A549 treated with Mapracorat at 1 μM for 4 hours (cell line): ENCODE measurements at places on chromosomes 2 and 18. TPM values are rescaled to one million over a fixed set of nuclear protein-coding genes. Genes with fewer than 3 reads are reported as not detected.

The PREPL gene
- total RNA-seq = 17.4 to 23.1 TPM (median 20.8 TPM) in 5 replicates

The MOCOS gene
- total RNA-seq = 2.6 to 3.0 TPM (median 2.7 TPM) in 5 replicates

The HTR2B gene
- 0.09 TPM in 1 of 5 replicates, not detected in the others for total RNA-seq

The ALPI gene
- not detected in 5 replicates for total RNA-seq

The CNTNAP5 gene
- not detected in 5 replicates for total RNA-seq

The GALNT14 gene
- 41.2 to 47.8 TPM (median 47.3 TPM) in 5 replicates for total RNA-seq

The EPB41L3 gene
- 0.10 to 0.81 TPM (median 0.21 TPM) in 5 replicates for total RNA-seq

The BOLL gene
- not detected in 5 replicates for total RNA-seq

The HJURP gene
- 58.1 to 61.5 TPM (median 59.1 TPM) in 5 replicates for total RNA-seq

The YIPF4 gene
- total RNA-seq = 39.5 to 59.8 TPM (median 52.9 TPM) in 5 replicates

The TGFA gene
- 4.7 to 5.5 TPM (median 4.9 TPM) in 5 replicates for total RNA-seq

The EHD3 gene
- 6.2 to 7.8 TPM (median 7.3 TPM) in 5 replicates for total RNA-seq

The PRSS56 gene
- total RNA-seq = 0.07 to 0.21 TPM (median 0.12 TPM) in 5 replicates

The COL5A2 gene
- total RNA-seq = 45.0 to 80.0 TPM (median 66.6 TPM) in 5 replicates

The TMEM178A gene
- 0.12 to 0.27 TPM (median 0.18 TPM) in 4 of 5 replicates, not detected in the other for total RNA-seq

The AMER3 gene
- total RNA-seq = not detected in 5 replicates

The ECEL1 gene
- total RNA-seq = 0.08 to 0.41 TPM (median 0.19 TPM) in 5 replicates

The CFC1B gene
- not detected in 5 replicates for total RNA-seq

The MLPH gene
- 250 to 327 TPM (median 305 TPM) in 5 replicates for total RNA-seq

The UGT1A3 gene
- total RNA-seq = 0.10 to 0.31 TPM (median 0.26 TPM) in 3 of 5 replicates, not detected in the others

The GAREM2 gene
- total RNA-seq = 5.6 to 10.1 TPM (median 6.8 TPM) in 5 replicates

The CNNM4 gene
- 9.4 to 11.8 TPM (median 11.2 TPM) in 5 replicates for total RNA-seq

The UGT1A8 gene
- total RNA-seq = 0.06 TPM in 1 of 5 replicates, not detected in the others

The NCK2 gene
- 22.5 to 28.4 TPM (median 25.6 TPM) in 5 replicates for total RNA-seq

The ALMS1 gene
- total RNA-seq = 8.4 to 10.4 TPM (median 9.6 TPM) in 5 replicates

The COA5 gene
- total RNA-seq = 16.5 to 27.6 TPM (median 24.6 TPM) in 5 replicates

The KRCC1 gene
- 11.2 to 12.5 TPM (median 12.2 TPM) in 5 replicates for total RNA-seq

The PLCL1 gene
- total RNA-seq = not detected in 5 replicates

The EVX2 gene
- not detected in 5 replicates for total RNA-seq

The APCDD1 gene
- not detected in 5 replicates for total RNA-seq

The SIX3 gene
- 1.2 to 2.4 TPM (median 1.9 TPM) in 5 replicates for total RNA-seq

The CMPK2 gene
- total RNA-seq = 0.73 to 0.95 TPM (median 0.86 TPM) in 5 replicates

The ZAP70 gene
- total RNA-seq = 0.27 TPM in 1 of 5 replicates, not detected in the others
